ENCODE measurements at places on chromosomes 5 and 9.

DNA sequence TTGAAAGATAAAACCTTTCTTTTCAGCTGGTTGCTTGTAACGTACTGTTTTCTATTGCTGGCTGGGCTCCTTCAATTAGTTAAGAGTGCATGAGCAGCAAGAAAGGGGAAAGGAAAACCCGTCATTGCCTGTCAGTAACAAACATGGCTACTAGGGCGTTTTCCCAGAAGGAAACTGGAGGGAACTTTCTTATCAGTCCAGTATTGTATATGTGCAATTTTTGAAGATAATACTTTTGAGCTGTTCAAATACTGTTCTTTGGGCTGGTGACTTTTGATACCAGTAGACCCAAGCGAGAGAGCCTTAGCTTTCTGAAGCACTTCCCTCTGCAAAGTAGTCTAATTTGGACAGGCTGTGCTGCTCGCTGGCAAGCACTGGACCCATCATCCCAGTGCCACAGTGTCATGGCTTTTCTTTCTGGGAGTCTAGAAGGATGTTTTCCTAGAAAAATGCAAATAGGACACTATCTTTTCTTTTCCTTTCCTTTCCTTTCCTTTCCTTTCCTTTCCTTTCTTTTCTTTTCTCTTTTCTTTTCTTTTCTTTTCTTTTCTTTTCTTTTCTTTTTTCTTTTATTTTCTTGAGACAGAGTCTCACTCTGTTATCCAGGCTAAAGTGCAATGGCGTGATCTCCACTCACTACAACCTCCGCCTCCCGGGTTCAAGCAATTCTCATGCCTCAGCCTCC lies 149.9 kb upstream of the SMIM23 start:
- no peak for DNase-seq

DNA sequence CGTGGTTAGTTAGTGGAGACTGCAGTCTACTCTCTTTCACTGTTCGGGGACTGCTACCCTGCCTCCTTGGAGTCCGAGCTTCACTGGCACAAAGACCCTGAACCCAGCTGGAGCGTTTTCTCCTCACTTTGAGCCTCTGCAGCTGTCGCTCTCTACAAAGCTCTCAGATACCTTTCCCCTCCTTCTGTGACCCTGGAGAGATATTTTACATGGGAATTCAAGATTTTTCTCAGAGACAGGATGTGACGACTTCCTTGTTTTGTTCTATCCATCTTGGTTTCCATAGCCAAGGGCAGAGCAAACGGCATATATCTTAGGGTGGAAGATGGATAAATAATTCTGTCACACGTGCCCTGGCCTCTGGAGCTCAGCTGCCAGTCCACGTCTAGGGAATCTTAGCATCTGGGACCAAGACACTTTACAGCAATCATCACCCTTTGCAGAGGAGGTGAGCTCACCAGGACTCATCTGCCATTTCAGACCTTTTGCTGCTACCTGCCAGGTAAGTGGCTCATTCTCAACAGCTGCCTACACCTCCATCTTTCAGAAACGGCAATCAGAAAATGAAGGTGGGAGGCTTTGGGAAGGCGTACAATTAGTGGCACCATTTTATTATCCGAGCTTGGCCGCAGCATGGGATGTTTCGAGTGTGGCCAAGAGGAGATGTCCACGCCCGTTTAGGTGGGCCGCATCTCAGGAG lies at the start of gene BTNL9:
Gene BTNL9 (plus strand): TSS at position 336 of the 700 bp plus-strand sequence. CDS start 5,224 bp downstream, outside the sequence.
- DNase-seq: no peak

DNA sequence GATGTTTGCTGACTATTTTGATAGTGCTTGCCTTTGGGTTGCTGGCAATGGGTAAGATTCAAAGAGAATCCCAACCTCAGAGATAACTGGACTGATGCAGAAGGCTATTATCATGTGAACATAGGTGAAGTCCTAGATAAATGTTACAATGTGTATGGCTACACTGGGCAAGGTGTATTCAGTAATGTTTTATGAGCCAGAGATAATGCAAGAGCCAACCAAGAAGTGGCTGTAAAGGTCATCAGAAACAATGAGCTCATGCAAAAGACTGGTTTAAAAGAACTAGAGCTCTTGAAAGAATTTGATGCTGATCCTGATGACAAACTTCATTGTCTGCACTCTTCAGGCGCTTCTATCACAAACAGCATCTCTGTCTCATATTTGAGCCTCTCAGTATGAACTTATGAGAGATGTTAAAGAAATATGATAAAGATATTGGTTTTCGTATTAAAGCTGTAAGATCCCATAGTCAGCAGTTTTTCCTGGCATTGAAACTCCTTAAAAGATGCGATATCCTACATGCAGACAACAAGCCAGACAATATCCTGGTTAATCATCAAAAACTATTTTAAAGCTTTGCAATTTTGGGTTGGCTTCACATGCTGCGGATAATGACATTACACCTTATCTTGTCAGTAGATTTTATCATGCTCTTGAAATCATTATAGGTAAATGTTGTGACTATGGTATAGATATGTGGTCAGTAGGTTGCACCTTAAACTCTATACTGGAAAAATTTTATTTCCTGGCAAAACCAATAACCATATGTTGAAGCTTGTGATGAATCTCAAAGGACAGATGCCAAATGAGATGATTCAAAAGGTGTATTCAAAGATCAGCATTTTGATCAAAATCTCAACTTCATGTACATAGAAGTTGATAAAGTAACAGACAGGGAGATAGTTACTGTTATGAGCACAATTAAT lies 41.9 kb upstream of the TNFSF15 start:
- no peak for DNase-seq

GRCh38 chr9:124779368-124780059 lies 2.6 kb downstream of the OLFML2A start:
- DNase-seq: no peak

Measured in CD8-positive, alpha-beta memory T cell (primary cell).